ENCODE measurements at places on chromosomes 6 and 20.

DNA sequence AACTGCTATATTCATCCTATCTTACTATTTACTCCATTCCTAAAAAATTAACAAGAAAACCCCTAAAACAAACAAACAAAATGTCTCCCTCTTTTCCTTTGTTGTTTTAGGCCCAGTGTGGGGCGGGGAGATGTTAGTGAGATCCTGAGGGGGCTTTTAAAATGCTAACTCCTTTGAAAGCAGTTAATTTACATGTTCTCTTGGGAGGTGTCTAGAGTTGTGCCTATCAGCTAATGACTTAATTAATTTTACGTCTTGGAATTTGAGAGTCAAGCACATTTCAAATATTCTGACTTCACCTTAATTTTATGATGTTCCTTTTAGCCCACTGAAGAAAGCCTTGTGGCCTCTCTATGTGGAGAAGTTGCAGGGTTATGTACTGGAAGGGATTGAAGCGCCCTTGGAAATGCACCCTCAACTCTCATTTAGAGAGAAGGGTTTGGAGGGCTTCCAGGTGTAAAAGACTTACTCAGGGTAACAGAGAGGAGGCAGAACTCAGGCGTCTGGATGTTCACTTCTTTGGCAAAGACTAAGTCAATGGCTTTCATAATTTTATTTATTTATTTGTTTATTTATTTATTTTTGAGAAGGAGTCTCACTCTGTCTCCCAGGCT, 4.9 kb downstream of the SASH1 start:
- no peak for DNase-seq

- DNase-seq = no peak
These were observed 38.7 kb downstream of the MOXD1 start for GRCh38 chr6:132362442-132363185.

DNA sequence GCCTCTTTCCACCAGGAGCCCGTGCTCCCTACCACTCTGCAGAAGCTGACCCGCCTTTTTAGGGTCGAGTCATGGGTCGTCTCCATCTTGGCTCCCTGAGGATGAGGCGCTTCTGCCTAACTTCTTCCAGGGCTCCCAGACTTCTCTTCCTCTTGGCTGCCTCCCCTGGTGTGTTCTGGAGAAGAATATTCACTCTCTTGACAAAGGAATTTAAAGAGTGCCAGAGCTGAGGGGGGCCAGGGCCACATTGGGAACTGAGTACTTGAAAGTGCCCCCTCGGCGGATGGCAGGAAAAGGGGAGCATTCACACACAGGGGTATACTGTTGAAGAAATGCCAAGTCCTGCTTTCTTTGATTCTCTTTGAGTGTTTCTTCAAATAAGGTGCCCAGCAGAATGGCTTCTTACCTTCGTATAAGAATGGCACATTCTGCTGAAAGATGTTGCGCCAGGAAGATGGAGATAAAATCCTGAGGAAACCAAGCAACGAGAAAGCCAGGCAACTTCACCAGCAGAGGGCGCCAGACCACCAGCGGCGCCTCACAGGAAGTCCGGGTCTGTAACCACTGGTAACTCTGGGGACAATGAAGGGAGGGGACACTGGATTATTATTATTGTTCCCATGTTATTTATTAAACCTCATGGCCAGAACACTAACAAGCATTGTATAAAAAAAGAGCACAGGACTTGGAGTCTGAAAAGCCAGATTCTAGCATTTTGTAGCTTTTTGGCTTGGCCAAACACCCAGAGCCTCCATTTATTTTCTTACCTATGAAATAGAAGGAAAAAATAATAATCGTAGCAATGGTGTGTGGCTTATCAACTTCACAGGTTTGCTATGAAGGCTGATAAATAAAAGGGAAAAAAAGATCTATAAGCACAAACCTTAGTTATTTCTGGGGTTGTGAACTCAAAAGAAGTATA, 176.7 kb downstream of the HACE1 start:
- DNase-seq = peak; percentile 79

DNA sequence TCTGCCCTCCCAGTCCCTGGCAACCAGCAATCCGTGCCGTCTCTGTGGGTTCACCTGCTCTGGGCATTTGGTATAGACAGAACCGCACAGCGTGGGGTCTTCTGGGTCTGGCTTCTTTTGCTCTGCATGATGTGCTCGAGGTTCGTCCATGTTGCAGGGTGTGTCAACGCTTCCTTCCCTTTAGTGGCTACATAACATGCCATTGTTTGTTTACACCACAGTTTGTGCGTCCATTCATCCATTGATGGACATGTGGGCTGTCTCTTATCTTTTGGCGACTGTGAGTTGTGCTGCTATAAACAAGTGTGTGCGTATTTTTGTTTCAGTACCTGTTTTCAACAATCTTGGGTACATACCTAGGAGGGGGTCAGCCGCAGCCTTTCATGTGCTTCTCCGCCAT, 149.5 kb upstream of the RPS6KA2 start:
- DNase-seq = no peak

DNA sequence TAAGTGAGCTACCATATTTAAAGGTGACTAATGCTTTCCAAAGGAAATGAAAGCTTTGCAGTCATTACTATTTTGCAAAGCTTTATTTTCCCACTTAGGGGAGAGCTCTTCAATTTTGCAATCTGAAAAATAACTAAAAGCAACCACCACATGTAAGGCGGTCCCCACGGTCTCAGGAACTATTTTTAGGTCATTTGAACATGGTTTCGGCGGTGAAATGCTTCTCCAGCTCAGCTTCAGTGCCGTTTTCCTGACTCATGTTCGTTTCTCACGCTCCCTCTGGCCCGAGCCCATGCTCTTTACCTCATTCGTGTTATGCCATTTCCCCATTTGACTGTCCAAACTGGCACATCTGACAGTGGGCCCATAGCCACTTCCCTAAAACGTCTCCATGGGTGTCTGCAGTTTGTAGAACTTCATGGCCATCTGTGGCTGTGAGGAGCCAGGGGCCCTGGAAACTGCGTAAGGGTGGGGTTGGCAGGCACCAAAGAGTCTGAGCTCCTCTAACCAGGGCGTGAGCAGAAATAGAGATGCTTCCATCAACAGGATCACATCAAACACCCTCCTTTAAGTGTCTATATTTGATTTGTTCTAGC, 46.5 kb downstream of the ADTRP start:
- peak; percentile 53 for DNase-seq

DNA sequence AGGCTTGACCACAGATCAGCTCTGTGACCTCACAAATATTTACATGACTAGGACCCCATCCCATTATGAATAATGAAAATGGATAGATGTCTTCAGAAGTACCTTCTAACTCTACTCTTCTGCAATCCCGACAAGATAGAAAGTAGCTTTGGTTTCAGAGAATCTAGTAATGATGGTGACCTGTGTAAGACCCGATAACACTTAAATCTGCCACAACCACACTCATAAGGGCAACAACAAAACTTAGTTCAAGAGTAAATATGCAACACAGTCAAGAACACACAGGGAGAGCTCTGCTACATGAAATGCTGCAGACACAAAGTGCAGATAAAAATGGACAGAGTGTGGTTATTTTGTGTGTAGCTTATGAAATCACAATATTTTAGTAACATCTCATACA, 9.6 kb downstream of the CHD6 start:
- no peak for DNase-seq

GRCh38 chr6:98644063-98644462, 190.3 kb upstream of the POU3F2 start:
- DNase-seq = no peak

GRCh38 chr20:32808438-32808837, 11.3 kb upstream of the MAPRE1 start:
- DNase-seq = no peak

DNA sequence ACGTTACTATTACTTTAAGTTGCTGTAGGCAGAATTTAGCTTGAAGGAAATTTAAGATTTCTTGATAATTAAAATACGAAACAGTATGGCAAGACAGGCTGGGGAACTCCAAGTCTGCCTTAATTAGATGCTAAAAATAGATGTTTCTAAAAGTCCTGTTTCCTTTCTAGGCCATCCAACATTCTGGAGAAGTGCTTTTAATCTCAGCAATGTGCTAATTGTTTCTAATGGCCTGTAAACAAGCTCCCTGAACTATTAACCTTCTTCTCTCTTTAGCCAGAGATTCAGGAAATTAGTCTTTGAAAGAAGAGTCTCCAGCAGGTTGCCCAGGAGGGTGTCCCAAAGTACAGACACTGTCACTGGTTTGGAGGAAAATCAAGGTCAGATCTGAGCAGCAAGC, 677.3 kb upstream of the AGPAT4 start:
- no peak for DNase-seq

- DNase-seq = no peak
These were observed 109.0 kb upstream of the COL21A1 start for GRCh38 chr6:56356426-56356825.

- DNase-seq = no peak
These were observed 18.8 kb downstream of the SYNDIG1 start for GRCh38 chr20:24488064-24488799.

- DNase-seq = no peak
These were observed 11.4 kb downstream of the EZR start for GRCh38 chr6:158807515-158808441.

DNA sequence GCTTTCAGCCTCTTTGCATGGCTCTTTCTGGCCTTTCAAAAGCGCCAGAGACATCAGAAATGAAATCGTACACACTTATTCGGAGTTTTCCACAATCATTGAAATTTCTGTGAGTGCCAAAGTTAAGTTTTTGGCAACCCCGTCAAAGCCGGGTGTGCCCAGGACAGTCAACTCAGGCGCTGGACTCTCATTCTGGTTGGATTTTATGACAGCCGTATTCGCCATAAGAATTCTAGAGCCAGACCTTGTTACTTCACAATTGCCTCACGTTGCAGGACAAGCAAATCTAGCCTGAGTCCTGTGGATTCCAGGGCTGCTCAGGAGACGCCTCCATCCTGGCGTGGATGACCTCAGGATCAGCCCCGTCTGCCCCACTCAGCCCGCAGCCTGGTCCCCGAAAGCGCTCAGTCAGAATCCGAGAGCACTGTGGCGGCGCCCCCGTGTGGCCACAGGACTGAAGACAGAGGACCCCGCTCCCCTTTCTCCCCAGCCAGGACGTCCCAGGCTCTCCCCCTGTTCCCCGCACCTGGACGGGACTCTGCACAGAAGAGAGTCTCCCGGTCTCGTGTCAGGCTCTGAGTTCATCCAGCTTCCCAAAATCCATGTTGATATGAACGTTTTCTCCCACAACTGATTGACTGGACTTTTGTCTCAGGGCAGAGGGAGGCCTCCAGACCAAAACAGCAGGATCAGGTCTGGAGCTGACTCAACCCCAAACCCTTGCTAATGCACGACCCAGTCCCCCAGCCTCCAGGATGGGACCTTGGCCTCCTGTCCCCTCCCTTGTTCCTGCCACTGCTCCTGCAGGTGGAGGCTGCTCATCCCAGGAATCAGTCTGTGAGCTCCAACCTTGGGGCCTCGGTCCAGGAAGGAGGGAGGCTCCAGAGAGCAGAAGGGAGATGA, 38.2 kb downstream of the MICA start:
- peak; percentile 88 for DNase-seq

- DNase-seq = no peak
These were observed 3.9 kb upstream of the CNPY3 start for GRCh38 chr6:42925248-42925857.

GRCh38 chr6:83511266-83511665, 1.1 kb upstream of the PRSS35 start:
- DNase-seq = no peak

GRCh38 chr20:15922556-15922955, 650.7 kb downstream of the KIF16B start:
- no peak for DNase-seq

DNA sequence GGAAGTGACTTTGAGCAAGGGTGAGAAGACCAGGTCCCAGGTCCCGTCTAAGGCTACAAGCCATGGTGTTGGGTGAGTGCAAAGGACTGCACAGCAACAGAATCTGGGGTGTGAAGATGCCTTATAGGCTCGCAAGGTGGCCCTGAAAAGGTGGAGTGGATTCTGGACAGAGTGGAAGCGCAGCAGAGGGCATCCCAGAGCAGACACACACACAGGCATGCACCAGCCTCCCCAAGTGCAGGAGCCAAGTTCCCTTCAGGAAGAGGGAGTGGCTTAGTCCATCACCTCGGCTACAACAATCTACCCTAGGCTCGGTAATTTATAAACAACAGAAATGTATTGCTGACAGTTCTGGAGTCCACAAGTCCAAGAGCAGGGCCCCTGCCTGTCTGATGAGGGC, 180.1 kb upstream of the PDE10A start:
- DNase-seq = no peak

GRCh38 chr6:169499848-169500247, 202.0 kb downstream of the WDR27 start:
- no peak for DNase-seq

DNA sequence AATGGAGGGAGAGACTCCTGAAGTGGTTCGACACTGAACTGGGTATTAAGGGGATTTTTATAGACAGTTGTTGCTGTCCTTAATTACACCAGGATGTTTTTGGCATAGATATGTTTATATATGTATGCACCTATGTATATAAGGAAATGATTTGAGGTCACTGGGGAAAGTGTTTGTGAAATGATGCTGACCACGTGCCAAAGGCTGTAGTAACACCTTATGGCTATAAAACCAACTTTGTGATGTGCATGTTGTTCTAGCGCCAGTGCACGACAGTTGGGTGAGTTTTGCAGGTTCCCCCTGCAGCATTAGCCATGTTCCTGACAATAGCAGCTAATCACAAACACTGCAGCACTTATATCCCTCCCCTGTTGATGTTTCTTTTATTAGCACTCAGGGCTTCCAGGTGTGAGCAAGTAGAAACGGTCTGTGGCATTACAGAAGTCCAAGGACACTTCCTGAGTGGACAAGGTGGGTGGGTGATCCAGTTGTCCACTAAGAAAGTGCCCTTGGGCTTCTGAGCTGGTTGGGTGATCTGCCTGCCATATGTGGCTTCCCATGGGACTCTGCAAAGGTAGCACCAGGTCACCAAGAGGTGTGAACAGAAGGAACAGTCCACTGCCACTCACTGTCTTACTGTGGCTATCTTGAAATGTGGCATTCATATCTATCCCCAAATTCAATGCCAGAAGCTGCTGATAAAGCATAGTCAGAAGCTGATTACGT, 63.0 kb upstream of the RBM24 start:
- DNase-seq = no peak

- no peak for DNase-seq
These were observed 60.2 kb downstream of the MRAP2 start for GRCh38 chr6:84093441-84094435.

- peak; percentile 55 for DNase-seq
These were observed 23.9 kb downstream of the ARMC2 start for GRCh38 chr6:108872141-108872557.

All from activated CD8-positive, alpha-beta T cell treated with anti-CD3 and anti-CD28 coated beads, Interleukin-2, amount 10 ng/mL, durations not matched to agents 7 days and 5 days (primary cell).